Activated CD4-positive, alpha-beta T cell treated with anti-CD3 and anti-CD28 coated beads, Interleukin-2, amount 10 ng/mL, durations not matched to agents 7 days and 5 days (primary cell): ENCODE measurements at places on chromosomes 6 and 20.

DNA sequence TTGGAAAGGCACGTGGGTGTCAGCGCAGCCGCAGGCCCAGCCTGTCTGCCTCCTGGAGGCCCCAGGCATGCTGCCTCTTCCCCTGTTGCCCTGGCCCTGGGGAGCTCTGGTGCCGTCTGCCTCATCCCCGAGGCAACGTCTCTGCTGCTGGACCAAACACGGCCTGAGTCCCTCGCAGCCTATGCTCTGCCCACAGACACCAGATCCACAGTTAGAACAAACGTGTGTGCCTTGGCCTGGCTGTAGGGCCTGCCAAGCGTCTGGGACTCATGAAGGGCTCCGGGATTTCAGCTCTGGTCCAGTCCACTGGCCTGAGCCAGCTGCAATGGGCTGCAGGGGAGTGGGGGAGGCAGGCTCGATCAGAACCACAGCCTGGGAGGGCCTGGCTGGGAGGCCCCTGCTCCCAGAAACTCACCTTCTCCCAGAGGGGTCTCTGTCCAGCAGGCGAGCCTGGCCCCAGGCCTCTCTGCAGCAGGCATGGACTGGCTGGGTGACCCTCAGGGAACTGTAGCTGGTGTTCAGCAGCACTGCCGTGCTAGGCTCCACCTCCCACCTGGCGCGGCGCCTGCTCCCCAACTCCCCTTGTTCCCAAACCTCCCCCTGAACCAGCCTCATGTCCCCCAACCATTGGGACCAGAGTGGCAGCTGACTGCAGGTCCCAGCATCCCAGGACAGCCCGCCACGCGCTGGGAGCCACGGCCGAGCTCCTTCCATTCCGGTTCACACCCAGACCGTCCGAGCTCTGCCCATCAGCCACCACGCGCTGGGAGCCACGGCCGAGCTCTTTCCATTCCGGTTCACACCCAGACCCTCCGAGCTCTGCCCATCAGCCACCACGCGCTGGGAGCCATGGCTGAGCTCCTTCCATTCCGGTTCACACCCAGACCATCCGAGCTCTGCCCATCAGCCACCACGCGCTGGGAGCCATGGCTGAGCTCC, 197.0 kb downstream of the DLL1 start:
- DNase-seq: no peak

DNA sequence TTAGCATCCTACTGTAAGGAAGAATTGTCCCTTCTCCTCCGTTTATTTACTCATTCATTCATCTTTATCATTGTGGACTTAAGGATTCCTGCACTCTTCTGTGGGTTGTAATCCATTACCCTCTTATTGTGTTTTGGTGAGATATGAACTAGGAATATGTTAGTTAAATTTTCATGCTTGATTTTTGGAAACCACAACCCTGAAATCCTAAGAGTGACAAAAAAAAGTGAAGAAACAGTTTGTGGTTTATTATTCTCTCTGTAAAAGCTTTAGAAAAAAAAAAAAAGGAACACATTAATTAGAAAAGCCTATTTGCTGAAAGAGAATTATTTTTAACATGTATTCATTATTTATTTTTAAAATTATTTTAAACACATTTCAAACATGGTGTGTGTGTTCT, 36.7 kb upstream of the INSM1 start:
- no peak for DNase-seq

- no peak for DNase-seq
Observed at GRCh38 chr6:56807326-56807988, 147.4 kb upstream of the BEND6 start.

GRCh38 chr6:170291271-170292110, 613 bp upstream of the DLL1 start:
- peak; percentile 48 for DNase-seq

DNA sequence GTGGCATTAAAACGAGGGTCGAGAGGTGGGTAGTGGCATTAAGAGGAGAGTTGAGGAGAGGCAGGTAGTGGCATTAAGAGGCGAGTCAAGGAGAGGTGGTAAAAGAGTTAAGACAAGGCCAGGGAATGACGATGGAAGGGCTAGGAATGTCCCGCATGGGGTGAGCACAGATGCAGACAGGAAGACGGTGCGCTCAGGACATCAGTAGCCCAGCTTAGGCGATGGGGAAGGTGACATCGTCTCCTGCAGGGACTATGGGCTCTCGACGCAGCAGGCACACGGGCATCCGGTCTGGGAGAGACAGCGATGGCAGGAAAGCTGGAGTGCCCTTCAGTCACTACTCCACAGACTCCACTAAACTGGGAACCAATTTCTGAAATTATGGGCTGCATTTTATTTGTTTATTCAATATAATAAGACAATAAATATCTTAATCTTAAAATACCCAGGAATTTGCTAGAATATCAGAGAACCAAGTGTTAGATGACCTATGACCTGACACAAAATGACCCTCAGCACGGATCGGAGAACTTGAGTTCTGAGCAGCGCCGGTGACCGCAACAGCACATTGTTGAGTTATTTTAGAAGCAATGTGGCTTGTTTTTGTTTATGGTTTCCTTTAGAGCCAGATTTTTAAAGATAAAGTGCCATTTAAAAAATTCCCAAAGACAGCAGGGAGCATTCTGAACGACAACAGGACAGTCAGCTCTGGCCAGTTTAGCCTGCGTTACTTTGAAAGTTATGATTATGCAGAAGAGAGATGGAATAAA, 177.7 kb downstream of the SMOC2 start:
- DNase-seq: no peak

- DNase-seq: no peak
Observed at GRCh38 chr20:12555369-12555768, 453.4 kb upstream of the SPTLC3 start.

DNA sequence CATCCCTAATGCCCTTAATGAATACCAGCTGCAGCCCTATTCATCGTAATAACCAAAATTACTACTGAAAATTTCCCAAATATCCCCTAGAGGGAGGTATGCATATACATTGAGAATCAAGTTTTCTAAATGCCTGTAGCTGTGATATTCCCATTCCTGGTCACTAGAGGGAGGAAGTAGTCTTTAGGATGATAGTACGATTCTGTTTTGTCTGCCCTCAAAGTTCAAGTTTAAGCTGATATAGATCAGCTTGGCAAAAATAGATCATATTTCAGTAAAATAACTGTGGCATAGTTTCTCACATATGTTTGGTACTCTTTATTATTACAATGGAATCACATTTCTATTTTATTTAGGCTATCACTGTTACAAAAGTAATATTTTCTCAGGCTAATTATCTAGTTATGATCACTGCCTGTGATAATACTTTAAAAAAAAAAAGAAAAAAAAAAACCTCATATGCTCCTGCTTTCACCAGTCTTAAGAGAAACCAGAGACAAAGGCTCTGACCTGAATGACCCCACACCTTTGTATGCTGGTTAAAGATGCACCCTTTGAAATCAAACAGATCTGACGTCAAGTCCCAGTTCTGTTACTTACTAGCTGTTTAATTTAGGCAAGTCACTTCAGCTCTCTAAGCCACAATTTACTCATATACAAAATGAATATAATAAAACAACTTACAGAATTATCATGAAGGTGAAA, 11.0 kb downstream of the TSPYL1 start:
- no peak for DNase-seq

GRCh38 chr20:13677241-13677640, 38.5 kb upstream of the TASP1 start:
- no peak for DNase-seq

- no peak for DNase-seq
Observed at GRCh38 chr6:147055821-147056392, 148.3 kb upstream of the STXBP5 start.

DNA sequence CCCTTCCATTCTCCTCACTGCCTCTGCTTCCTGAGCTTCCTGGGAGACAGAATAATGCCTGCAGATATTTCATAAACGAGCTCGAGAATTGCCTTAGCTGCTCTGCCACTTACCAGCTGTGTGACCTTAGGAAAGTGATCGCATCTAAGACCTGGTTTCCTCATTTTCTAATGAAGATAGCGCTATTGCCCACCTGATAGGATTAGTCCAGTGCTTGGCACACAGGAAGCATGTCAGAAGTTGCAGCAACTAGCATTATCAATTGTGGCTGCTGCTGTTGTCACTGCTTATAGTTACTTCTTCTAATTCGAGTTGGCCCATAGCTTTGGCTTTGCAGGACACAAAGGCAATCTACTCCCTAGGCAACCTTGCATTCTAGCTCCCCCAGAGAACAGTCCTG, 305.5 kb upstream of the SGK1 start:
- DNase-seq: no peak

DNA sequence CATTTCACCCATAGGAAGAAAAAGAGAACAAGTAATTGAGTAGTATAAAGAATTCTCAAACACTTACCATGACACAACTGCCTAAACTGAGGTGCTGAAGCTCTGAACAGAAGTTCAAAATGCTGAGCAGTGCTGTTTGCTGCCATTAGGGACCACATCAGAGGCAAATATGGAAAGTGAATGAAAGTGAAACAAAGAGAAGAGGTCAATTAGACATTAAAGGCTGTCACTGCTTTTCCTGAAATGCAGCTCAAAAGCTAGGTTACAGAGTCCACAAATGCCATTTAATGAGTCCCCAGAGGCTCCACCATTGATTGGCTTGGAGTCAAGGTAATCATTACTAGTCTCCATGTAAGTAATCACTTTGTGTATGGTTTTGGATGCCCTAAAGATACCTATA, 46.1 kb downstream of the POU3F2 start:
- peak; percentile 12 for DNase-seq

GRCh38 chr6:42424906-42425474, 26.7 kb downstream of the TRERF1 start:
- no peak for DNase-seq

DNA sequence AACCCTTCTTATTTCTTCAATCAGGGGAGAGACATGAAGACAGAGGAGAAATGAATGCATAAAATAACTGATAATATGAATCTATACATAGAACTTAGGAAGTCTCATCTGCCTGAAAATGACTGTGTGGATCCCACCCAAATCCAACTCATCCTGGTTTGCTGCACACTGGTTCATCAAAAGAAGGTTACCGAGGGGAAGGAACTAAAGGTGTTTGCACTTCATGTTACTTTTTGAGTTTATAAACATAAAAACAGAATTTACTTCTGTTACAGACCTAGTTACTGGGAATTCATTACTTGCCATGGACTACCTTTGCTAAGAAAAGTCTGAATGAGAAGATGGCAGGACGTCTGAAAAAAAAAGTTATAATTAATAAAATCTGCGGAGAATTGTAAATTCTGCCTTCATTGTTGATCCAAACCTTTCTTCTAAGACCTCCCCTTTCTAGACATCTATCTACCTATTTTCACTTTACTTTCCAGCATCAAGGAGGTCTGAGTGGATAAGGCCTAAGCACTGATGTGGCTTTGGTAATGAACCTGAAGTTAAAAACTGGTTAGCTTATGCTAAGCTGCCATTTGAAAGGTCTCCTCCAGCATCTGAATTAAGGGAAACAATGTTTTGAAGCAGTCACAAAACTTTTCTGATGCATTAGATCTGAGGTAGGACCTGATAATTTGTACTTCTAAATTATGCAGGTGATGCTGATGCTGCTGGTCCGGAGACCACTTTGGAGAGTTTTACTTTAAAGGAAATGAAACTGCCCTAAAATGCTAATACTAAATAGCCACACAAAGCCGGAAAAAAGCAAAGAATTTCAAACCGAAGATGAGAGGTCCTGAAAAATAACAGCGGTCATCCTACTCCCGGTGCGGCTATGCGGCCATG, 84.0 kb downstream of the HFE start:
- no peak for DNase-seq

DNA sequence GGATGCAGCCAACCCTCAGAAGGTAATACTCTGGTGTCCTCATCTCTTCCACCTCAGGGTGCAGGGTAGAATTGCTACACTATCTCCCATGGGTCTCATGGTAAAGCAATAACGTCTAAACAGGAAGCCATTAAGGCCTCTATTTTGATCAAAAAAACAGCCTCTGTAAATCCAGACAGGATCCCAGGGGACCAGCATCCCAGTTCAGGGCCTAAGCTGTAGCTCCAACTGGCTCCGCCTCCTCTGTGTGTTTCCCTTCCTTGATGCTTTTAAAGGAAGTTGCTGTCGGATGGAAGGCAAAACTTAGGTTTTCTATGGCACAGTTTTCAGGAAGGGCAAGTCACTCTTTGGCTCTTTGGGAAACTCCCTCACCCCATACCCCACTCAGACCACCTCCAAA, 222.0 kb downstream of the MAFB start:
- DNase-seq: no peak

DNA sequence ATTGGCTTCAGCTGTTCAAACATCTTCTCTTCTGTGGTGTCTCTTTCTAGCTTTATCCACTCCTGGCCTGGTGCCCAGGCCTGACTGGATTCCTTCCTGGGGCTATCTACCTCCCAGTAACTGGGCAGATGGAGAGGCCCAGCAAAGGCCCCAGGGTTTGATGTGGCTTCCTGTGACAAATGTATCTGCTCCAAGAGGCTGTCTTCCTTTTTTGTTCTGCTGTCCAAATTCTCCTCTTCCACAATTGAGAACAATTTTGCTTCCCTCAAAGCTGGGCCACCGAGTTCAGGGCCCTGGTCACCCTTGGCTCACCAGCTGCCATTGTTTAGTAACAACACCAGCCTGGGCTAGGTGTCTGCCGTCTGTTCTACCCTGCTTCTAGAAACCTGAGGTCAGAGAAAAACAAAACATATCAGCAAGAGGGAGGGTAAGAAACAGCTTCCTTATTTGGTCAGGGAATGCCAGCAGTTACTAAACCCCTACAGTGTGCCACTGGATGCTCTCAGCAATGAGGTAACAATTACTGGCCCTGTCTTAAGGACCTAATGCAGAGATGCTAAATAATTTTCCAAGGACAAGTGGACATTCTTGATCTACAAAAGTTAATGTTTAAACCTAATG, 3.9 kb downstream of the ZFP57 start:
- DNase-seq: no peak

DNA sequence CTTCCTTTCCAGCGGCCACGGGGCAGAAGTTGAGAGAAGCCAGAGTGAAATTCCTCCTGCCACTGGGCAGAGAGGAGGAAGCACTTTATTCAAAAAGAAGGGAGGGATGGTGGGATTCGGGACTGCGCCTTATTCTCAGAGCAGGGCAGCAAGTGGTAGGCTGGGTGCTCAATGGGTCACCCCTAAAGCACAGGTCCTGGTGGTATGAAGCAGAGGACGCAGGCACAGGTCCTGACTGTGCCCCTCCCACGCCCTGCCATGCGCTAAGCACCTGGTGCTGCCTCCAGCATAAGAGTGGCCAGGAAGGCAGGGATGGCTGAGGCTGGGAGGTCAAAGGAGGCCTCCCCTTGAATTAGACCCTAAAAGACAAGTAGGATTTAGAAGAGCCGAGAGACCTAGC, 4.9 kb upstream of the GRM4 start:
- no peak for DNase-seq
